ENCODE measurements at places on chromosomes 13 and 19.

GRCh38 chr19:2815191-2815614, 4.5 kb upstream of the ZNF554 start:
- DNase-seq: no peak

GRCh38 chr19:7729831-7730285, 2.1 kb downstream of the CLEC4G start:
- DNase-seq: no peak

DNA sequence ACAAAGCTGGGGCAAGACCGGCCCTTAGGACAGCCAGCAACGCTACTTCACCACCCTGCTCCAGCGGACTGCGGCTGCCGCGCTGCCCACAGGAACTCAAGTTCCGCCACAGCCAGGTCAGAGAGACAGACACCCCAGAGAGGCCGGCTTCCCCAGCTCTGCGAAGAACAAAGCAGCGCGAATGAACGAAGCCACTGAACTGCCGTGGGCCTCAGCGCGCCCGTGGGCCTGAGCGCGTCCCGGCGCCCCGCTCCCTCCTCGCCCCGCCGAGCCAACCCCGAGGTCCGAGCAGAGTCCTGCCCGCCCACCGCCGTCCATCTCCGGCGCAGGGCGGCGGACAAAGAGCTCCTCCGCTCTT, 158.4 kb downstream of the RNF17 start:
- DNase-seq: no peak

GRCh38 chr13:85575110-85575509, 224.1 kb downstream of the SLITRK6 start:
- no peak for DNase-seq

DNA sequence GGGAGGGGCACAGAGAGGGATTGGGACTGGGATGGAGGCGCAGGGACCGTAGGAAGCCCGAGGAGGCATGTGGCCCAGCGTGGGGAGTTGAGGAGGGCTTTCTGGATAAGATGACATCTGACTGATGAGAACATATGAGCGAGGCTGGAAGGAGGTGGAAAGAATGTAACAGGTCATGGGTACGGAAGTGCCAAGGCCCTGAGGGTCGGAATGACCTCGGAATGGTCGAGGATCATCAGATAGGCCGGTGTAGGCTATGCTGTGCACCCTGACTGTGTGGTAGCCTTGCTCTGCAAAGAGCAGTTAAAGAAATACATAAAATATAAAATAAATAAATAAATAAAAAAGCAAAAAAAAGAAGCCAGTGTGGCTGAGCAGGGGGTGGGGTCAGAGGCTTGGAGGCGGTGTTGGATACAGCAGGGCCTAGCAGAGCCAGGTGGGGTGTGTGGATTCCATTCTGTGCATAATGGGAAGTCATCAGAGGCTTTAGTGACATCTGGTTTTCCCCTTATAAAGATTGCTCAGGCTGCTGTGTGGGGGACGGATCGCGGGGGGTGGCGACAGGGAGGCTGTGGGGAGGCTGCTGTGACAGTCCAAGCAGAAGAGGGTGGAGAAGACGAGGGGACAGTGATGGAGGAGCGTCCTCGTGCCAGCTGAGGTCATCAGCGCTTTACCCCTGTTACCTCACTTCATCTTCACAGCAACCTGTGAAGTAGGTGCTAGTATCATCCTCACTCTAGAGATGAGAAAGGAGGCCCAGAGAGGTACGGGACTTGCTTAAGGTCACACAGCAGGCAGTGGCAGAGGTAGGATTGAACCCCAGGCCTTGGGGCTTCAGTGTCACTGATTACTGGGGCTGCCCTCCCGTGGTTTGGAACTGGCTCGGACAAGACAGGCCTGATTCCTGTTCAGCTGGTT, 5.0 kb downstream of the PAK4 start:
- DNase-seq: no peak
